ENCODE measurements at places on chromosomes 4 and X.

DNA sequence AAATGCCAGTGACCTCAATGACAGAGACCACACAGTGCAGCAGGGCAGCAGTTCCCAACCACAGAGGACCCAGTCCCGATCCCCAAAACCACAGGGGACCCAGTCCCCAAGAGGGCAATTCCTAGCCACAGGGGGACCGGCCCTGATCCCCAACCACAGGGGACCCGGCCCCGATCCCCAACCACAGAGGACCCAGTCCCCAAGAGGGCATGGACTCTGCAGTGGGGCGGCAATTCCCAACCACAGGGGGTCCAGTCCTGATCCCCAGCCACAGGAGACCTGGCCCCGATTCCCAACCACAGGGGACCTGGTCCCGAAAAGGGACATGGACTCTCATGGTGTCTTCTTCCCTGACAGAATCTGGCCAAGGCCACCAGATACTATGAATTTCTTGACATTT lies 136.3 kb downstream of the AFAP1 start:
- DNase-seq, result no peak

- DNase-seq, result no peak
Observed at GRCh38 chrX:22664826-22665225, 334.9 kb upstream of the DDX53 start.

DNA sequence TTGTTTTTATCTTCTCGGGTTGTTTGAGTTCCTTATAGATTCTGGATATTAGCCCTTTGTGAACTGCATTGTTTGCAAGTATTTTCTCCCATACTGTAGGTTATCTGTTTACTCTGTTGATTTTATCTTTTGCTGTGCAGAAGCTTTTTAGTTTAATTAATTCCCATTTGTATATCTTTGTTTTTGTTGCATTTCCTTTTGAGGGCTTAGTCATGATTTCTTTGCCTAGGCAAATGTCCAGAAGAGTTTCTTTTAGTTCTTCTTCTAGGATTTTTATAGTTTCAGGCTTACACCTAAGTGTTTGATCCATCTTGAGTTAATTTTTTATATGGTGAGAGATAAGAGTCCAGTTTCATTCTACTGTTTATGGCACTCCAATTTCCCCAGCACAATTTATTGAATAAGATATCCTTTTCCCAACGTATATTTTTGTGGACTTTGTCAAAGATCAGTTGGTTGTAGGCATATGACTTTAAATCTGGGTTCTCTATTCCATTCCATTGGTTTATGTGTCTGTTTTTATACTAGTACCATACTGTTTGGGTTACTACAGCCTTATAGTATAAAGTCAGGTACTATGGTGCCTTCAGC lies 54.3 kb downstream of the EGF start:
- no peak for DNase-seq

DNA sequence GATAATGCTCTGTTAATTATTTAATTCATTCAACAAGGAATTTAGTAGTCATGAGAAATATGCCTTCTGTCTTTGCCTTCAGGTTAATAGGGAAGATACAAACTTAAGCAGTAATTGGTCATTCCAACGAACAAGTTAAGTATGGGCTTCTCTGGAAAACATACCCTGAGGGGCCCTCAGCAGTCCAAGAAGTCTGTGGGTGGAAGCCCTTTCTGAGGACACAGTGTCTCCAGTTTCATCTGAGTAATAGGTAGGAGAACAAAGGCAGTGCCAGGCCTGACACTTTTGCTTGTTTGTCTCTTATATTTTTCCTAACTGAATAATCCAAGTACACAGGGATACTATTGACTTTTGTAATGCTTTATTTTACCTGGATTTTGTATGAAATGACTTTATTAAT lies 262.5 kb downstream of the FBXW7 start:
- DNase-seq, result no peak

DNA sequence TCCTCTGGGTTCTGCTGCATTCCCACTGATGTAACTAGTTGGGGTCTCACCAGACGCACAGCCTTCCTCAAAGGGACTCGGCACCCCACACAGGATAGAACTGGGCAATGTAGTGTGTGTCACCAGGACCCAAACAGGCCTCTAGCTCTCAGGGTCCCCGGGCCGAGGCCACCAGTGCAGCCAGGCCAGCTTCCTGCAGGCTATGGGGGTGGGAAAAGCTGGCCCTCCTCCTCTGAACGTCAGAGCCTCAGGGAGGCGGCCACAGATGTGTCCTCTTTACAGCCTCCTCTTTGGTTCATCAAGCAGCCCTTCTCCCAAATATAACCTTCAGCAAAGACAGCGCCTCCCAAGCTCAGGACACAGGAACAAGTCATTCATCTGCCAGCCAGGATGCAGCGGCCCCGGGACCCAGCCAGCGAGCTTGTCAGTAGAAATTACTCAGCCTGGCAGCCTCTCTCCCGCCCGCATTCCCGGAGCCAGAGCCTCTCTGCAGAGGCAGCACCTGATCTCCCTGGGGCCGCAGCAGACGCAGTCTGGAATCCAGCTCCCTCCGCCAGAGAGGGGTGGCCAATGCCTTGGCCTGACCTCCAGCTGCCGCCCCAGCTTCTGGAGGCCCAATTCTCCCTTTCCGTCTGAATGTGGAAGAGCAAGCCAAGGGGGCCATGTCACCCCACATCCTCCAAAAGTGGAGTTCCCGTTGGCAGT lies 288.5 kb downstream of the FBXW7 start:
- DNase-seq, result no peak

DNA sequence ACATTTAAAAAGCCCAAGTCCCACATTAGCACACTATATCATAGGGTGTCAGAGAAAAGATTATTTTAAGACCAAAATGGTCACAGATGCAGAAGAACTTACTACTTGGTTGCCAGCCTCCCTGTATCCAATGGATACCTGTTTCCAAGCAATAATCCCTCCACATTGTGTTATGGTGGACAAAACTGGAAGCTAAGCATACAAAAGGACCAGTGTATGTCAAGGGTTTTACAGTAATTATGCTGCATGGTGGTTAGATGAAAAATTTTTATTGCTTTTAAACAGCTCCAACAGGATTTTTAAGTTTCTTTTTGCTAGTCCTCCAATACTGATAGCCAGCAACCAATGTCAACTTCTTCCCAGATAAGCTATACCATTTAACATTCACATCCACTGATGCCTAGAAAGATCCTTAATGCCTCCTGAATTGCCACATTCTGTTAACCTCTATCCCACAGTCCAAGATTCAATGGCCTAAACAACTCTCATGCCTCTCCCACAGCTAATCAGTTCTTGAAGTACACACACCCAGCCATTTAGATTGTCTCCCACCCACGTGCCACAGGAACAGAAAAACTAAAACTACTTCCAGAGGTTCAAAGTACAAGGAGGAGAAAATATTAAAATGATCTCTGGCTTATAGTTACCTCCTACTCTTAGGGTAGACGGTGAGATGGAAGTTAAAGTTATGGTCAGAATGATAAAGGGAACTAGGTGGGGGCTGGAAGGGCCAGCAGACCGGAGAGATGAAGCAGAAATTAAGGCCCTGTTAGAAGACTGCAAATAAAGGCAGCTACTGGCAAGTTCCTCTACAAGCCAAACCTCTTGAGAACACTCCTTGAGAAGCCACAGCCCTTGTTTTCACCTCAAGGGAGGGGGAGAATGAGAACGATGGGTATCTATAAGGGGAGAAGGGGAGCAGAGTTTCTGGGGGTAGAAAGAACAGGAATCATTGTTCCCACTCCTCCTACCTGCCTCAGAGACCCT lies 5.5 kb downstream of the MED14 start:
- no peak for DNase-seq

DNA sequence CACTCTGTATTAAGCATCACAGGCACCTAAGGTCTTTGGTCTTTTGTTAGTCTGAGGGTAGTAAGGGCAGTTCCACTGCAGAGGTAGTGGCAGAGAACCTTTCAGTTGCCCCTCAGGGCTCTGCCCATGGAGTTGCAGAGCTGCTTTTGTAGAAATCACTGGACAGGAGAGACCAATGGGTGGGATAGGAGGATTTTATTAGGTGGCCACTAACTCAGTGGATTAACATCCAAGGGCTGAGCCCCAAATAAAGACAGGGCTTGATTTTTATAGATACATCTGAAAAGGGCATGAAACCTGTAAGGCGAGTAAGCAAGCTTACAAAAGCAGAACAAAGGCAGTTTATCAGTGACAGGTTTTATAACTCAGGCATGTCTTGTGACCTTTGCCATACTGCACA lies 1035.4 kb downstream of the SH3BGRL start:
- no peak for DNase-seq
